ENCODE measurements at places on chromosomes 11 and 22.

GRCh38 chr11:86183694-86184093 lies 60.9 kb upstream of the EED start:
- DNase-seq: no peak

GRCh38 chr11:57751676-57752253 lies at the start of gene BTBD18:
Gene BTBD18 (minus strand): TSS chr11:57751819. CDS start chr11:57751188, 631 bp downstream.
- peak; percentile 31 for DNase-seq

DNA sequence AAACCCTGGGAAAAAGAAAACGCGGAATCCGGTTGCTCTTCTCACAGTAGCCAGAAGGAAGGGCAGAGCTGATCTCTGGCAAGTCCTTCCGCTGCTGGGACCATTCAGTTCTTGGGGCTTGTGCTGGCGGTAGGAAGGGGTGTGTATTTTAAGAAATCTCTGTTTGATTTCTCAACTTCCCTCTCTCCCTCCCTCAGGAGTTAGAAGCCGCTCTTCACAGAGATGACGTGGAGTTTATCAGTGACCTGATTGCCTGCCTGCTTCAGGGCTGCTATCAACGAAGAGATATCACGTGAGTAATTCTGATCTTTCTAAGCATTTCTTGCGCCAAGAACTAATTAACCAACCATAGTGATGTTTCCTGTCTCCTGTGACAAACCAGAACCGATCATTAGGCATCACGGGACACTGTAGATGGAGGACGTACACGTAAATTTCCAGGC lies 85.9 kb upstream of the SLC25A18 start:
- no peak for DNase-seq

DNA sequence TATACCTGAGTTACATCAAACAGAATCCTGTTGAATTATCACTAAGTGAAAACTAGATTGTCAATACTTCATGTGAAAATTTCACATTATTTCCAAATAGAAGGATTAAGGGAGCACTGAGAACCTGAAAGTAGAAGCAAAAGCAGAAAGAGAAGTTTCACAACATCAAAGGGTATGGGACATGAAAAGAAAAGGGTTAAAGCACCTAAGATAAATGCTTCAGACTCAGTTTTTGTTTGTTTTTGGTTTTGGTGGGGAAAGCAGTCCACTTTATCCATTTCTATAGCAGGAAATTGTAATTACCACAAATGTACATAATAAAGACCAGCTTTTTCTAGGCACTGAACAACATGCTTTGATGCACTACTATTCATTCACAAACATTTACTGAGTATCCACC lies 1069.7 kb upstream of the CCDC90B start:
- no peak for DNase-seq

GRCh38 chr11:94941131-94941530 lies 32.2 kb downstream of the CWC15 start:
- no peak for DNase-seq

- DNase-seq: no peak
Observed at GRCh38 chr22:17633998-17634323, 4.6 kb upstream of the BCL2L13 start.

GRCh38 chr22:30847583-30847982 lies 121.0 kb downstream of the MORC2 start:
- no peak for DNase-seq

GRCh38 chr11:77548552-77549445 lies 41.0 kb upstream of the AQP11 start:
- DNase-seq: no peak

- DNase-seq: no peak
Observed at GRCh38 chr11:133917921-133918607, 38.7 kb downstream of the IGSF9B start.

GRCh38 chr22:31852691-31853421 lies 91.5 kb upstream of the YWHAH start:
- DNase-seq: no peak

- no peak for DNase-seq
Observed at GRCh38 chr11:99325847-99326246, 305.1 kb downstream of the CNTN5 start.

DNA sequence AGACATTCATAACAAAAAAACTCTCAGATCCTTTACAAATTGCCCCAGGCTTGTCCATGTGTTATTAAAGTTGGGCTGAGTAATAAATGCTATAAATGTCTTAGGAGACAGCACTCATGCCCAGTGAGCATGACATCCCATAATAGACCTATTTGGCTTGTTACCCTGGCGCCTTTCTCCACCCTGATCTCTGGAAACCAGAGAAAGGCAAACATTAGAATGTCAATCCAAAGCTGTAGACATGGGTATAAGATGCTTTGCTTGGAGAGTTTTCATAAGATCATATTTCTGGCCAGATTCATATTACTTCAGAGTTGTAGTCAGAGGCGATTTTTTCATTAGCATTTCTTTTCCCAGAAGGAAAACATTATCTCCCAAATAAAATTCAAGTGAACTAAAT lies 161.3 kb upstream of the UBASH3B start:
- DNase-seq: no peak

- DNase-seq: no peak
Observed at GRCh38 chr11:3982431-3982830, 112.2 kb upstream of the RRM1 start.

- DNase-seq: no peak
Observed at GRCh38 chr11:88117281-88117858, 57.9 kb downstream of the RAB38 start.

DNA sequence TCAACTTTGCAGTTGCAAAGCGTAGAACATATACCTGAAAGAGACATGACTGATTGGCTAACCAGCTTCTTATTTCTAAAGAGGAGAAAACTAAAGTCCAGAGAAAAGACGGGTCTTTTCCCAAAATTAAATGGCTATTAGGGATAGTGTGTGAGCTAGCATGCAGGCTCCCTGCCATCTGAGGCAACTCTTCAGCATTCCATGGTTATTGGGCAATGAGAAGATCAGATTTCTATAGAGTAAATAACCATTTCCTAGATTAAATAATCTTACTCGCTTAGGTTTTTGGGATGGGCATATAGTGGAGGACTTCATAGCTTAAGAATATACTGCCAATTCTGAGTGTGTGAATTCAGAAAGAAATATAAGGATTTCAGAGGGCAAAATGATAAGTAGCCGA lies 95.0 kb downstream of the PDHX start:
- DNase-seq: no peak

- DNase-seq: peak; percentile 78
Observed at GRCh38 chr22:37051391-37052385, at the start of gene KCTD17. Gene KCTD17 (plus strand): TSS chr22:37051742. CDS start chr22:37051761, 19 bp downstream.

GRCh38 chr11:110903378-110903777 lies 191.1 kb upstream of the ARHGAP20 start:
- DNase-seq: no peak

DNA sequence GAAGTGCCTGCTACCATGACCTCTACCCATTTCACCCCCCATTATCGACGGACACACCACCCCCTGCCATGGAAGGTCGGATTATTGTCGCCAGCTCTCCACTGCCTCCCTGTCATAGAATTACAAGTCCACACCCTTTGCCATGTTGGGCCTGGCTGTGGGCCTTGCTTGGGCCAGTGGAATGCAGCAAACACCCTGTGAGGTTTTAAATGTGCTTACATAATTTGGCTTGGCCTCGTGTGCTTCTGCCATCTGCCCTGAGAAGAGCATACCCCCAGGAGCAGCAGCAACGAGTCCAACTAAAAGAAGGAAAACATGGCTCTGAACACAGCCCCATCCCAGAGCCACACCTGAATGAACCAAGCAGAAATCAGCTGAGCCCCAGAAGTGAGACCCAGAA lies 94.1 kb upstream of the PRDM11 start:
- no peak for DNase-seq

- no peak for DNase-seq
Observed at GRCh38 chr11:76391021-76391420, 9.9 kb downstream of the GVQW3 start.

DNA sequence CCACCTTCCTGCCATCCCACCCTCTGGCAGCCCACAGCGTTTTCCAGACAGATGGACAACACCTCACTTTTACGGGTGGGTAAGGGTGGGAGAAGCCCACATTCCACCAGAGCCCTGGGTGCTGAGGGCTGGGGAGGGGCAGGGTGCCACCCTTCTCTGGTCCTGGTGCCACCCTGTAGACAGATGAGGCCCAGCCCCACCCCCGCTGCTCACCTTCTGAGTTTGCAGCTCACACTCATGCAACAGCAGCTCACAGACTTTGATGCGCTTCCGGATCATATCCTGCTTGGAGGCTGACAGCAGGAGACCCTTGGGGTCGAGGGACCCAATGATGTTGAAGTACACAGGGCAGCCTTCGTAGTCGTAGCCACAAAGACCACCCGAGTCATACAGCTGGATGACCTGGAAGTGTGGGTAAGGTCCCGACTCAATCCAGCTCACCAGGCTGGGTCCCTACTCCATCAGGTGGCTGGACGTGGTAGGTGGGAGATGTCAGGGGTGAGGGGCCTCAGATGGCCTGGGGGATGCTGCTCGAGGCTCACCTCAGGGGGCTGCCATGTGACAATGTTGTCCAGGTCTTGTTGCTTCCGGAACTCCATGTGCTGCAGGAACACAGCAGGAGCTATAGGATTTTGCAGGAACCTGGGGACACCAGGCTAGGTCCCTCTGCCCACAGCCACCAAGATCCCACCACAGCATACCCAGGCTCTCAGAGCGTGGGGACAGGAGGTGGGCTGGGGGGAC lies 10.3 kb downstream of the SEC14L4 start:
- DNase-seq: no peak

DNA sequence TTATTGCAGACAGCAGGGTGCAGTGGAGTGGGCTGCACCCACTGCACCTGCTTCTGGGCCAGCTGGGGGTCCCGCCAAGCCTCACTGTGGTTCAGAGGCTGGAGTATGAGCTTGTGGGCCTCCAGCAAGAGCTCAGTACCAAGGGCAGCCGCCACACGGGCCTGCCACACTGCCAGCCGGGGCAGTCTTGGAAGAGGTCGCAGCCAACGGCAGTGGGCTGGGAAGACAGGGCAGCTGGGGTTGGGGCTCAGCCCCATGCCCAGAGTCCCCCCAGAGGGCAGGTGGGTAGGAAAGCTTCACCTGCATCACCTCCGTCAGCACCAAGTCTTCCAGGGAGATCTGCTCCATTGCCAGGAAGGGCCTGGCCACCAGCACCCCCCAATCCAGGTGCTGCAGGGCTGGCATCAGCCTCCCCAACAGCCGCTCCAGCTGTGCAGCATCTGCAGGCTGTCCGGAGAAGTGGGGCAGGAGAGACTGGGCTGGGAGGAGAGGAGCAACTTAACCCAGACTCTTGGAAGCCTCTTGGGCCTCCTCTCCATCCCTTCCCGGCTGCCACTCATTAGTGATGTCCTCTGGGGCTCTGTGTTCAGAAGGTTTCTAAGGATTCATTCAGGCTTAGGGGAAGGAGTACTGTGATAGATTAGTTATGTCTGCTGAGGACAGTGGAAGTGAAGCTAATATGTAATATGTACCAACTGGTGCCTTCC lies 1.1 kb upstream of the GSTT4 start:
- DNase-seq: no peak

- DNase-seq: peak; percentile 72
Observed at GRCh38 chr22:26398741-26399153, 30.3 kb upstream of the ASPHD2 start.

- no peak for DNase-seq
Observed at GRCh38 chr11:19735157-19735908, 22.7 kb downstream of the NAV2 start.

DNA sequence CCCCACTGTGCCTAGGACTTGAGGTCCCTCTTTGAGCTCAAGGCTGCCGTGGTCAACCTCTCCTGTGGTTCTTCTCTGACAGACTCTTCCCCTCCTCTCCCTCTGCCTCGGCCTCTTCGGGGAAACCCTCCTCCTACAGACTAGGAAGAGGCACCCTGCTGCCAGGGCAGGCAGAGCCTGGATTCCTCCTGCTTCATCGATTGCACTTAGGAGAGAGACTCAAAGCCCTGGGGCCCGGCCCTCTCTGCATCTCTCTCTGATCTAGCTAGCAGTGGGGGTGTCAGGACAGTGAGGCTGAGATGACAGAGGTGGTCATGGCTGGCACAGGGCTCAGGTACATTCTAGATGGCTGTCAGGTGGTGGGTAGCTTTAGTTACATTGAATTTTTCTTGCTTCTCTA lies 63.6 kb upstream of the EMID1 start:
- no peak for DNase-seq

DNA sequence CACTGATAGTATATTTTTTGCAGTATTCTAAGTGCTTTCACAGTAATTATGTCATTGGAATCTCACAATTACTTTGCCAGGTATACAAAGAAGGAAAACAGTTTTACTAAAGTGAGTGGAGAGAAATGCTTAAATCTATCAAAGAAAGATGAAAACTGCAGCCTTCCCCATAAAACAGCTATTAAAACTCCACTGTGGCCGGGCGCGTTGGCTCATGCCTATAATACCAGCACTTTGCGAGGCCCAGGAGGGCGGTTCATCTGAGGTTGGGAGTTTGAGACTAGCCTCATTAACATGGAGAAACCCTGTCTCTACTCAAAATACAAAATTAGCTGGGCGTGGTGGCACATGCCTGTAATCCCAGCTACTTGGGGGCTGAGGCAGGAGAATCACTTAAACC lies 19.1 kb downstream of the OR51E1 start:
- DNase-seq: no peak

DNA sequence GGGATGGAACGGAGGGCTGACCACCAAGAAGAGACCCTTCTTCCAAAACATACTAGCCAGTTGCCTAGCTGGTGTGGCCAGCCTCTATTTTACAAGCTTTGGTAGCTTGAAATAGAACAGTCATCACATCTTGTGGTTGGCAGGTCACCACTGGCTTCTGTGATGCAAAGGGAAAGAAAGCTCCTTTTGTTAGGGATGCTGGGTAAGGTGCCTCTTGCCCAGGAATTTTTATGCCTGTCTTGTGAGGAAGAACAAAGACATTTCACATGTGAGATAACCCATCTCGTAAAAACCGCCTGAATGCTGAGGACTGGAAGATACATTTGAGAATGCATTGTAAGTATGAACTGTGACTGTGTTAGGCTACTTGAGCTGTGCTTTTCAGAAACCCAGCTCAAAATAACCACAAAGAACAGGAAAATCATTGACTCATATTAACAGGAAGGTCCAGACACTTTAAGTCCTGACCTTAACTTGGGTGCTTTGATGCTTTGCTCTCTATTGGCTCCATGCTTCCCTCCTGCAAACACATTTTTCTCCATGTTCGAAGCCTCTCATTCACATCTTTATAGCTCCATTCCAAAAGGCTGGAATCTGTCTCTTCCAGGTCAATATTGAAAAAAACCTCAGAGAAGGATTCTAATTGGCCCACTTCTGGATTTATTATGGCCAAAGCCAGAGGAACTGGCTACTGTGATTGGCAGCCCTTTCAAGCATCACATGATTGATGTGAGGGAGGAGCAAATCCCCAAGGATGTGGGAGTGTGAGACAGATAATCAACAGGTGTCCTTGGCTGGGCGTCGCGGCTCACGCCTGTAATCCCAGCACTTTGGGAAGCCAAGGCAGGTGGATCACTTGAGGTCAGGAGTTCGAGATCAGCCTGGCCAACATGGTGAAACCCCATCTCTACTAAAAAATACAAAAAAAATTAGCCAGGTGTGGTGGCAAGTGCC lies 53.9 kb downstream of the MICAL2 start:
- no peak for DNase-seq

- DNase-seq: peak; percentile 21
Observed at GRCh38 chr11:18669219-18669596, 29.4 kb upstream of the TMEM86A start.
